ENCODE measurements at places on chromosomes 5 and 9.

DNA sequence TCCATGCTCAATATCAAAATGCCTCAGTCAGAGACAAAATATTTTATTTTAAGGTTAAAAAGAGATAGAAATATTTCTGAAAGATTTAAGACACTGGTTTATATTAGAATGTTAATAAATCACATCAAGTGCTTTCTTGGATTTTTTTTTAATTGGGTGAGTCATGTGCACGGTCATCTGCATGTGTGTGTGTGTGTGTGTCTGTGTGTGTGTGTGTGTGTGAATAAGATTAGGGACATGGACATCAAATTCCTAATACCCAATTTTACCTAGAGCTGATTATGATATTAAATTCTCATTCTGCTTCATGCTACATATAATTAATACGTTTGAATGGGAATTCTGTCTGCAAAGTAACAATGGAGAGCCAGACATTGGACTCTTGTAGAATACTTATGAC lies 122.9 kb downstream of the BASP1 start:
- no peak for DNase-seq

- no peak for DNase-seq
These were observed 162.5 kb downstream of the NFIB start for GRCh38 chr9:14151451-14151850.

DNA sequence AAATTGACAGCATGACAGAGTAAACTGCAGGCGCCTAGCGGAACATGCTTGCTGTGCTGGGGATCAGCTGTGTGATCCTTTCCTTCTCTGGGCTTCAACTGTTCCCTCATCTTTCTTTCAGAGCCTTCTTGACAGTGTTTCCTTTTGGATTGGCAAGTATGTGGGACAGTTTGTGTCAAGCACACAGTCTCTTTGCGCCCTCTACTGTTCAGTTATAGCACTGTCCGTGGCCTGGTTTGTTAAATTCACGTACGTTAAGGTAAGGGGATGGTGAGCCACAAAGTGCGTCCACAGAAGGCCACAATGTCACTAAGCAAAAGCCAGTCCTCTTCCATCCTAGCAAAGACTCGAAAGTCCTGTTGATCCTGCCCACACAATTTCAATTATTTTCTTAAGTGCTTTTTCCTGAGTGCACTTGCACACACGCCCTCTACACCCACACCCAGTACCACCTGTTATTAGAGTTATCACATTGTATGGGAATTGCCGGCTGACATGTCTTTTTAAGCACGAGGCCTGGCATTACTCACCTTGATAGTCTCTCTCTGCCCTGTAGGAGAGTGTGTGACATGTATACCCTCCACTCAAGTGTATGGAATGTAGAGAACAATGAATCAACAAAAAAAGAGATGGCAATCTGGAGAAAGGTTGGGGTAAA lies 22.5 kb upstream of the PTPN3 start:
- peak; percentile 69 for DNase-seq

DNA sequence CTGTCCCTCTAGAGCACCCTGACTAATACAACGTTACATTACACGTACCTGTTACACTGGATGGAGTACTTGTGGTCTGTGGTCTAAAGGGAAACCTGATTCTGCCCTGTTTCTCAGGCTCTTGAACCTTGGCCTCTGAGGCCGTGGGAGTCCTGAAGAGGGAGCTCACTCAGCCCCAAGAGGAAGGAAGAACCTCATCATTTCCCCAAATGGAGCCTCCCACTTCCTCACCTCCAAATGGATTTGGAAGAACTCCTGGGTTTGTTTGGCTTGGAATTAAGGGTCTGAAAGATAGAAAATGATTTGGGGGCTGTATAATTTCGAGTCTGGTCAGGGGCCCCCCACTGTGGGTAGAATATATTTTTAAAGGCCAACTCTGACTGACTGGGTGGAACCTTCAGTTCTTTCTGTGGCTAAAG lies 200.2 kb downstream of the SEMA6A start:
- DNase-seq: no peak

GRCh38 chr9:68595868-68596267 lies 55.2 kb upstream of the TMEM252 start:
- DNase-seq: no peak

- no peak for DNase-seq
These were observed 24.1 kb upstream of the PPP1R26 start for GRCh38 chr9:135455401-135456030.

DNA sequence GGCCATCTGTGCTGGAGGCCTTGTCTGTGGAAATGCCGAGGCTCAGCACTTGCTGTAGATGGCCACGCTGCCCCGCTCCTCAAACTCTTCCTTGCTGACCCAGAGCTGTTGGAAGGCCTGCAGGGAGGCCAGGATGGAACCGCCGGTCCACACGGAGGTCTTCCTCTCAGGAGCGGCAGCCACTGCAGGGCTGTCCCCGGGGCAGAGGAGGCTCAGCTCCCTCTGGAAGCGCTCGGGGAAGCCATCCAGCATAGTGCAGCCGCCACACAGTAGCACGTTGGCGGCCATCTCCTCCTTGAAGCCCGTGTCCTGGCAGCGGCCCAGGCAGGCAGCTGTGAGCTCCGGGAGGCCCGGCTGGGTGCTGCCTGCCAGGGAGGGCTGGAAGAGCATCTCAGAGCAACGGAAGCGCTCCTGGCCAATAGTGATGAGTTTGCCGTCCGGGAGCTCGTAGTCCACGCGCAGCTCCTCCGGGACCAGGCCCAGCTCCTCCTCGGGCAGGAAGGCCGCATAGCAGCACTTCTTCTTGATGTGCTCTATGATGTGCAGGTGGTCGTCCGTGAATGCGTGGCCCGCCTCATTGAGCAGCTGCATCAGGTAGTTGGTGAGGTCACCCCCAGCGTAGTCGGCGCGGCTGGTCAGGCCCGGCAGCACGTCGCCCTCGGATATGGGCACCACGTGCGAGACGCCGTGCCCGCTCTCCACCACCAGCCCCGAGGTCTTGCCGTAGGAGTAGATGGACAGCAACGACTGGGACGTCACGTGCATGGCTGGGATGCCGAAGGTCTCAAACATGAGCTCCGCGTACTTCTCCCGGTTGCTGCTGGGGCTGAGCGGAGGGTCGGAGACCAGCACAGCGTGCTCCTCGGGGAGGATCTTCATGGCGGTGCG lies 901 bp downstream of the ACTL7B start:
- DNase-seq: no peak

DNA sequence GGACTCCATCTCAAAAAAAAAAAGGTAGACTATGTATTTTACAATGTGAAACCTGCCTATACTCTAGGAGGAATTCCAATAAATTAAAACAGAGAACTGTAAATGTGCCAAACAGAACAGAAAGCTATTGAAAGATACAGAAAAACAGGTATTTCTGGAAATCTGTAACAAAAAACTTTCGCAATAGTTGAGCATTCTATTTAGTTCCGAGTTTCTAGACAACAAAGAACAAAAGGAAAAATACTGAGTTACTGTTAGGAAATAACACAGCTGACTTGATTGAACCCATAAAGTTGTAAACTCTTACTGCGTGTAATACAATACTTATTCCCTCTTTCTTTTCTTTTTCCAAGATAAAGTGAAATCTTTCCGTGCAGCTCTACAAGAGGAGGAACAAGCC lies 18.6 kb downstream of the DIMT1 start:
- DNase-seq: no peak

- DNase-seq: peak; percentile 27
These were observed 185.7 kb upstream of the IL12B start for GRCh38 chr5:159515909-159516415.

GRCh38 chr9:94675008-94675881 lies 35.9 kb upstream of the FBP1 start:
- no peak for DNase-seq

DNA sequence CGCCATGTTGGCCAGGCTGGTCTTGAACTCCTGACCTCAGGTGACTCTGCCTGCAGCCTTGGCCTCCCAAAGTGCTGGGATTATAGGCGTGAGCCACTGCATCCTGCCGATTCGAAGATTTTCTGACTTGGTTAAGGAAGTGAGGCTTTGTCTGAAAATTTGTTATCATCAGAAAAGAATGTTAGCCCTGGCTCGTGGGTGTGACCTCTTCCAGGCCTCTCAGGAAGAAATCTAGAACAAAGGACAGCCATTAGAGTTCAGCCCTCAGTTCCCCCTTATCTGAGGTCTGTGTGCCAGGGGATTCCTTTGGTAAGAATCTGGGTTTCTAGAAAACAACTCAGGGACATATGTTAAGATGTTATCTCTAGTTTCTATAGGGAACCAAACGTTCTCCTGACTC lies 6.2 kb downstream of the OR2S2 start:
- DNase-seq: no peak

DNA sequence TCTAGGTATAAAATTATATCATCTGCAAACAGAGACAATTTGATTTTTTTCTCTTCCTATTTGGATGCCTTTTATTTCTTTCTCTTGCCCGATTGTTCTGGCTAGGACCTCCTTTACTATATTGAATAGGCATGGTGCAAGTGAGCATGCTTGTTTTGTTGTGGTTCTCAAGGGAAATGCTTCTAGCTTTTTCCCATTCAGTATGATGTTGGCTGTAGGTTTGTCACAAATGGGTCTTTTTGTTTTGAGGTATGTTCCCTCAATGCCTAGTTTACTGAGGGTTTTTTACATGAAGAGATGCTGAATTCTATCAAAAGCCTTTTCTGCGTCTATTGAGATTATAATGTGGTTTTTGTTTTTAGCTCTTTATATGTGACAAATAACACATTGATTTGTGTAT lies 198.2 kb upstream of the GHR start:
- no peak for DNase-seq

- DNase-seq: peak; percentile 63
These were observed 933.8 kb upstream of the DMAC1 start for GRCh38 chr9:8733131-8733954.

GRCh38 chr5:119393201-119393691 lies 37.4 kb downstream of the TNFAIP8 start:
- no peak for DNase-seq

GRCh38 chr9:101226803-101227202 lies 158.0 kb downstream of the BAAT start:
- no peak for DNase-seq

GRCh38 chr5:176170084-176170483 lies 68.1 kb upstream of the SIMC1 start:
- no peak for DNase-seq

DNA sequence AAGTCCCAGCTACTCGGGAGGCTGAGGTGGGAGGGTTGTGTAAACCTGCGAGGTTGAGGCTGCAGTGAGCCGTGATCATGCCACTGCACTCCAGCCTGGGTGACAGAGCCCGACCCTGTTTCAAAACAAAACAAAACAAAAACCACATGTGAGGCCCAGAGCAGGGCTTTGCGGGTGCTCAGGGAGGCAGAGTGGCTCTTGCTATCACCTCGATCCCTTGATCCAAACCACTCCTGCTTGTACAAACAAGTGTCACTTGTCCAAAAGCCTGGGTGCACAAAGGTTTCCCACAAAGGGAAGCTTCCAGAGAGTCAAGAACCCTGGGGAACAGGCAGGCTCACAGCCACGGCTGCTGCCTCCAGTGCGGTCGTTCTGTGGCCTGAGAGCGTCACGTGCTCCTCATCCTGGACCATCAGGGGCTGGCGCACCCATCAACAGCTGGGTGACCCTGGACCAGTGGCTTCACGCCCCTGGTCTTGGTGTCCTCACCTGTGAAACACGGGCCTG lies 162.7 kb downstream of the C9orf50 start:
- DNase-seq: no peak

- no peak for DNase-seq
These were observed 509.2 kb downstream of the ZNF608 start for GRCh38 chr5:124237206-124237695.

DNA sequence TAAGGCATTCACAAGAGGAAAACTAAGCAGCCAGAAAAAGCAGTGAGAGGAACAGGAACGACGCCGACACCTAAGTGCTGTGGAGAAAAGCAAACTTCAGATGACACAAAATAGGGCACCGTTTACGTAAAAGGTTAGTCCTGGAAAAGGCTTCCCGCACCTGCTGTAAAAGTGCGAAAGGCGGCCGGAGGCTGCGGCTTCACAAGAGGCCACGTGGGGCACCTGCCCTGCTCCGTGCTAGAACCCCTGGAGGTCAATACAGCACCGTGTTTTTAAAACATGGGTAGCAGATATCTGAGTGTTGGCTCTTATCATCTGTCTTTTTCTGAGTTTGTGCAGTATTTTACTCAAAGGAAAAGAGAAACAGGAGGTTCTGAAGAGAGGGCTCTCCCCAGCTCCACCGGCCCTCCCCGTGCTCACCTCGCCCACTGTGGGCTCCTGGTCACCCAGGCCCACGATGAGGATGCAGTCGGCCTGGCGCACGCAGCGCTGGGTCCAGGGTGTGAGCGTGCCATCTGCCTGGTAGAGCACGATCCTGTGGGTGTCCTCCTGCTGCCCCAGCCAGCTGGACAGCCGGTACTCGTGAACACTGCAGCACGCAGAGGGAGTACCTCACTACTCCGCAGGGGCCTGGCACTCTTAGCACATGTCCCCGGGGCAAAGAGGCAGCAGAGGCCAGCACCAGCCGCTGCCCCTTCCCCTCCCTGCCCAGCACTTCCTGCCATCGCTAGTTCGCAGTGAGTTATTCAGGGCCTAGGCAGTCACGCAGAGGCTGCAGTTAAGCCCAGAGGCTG lies 21.0 kb upstream of the NSMF start:
- no peak for DNase-seq

DNA sequence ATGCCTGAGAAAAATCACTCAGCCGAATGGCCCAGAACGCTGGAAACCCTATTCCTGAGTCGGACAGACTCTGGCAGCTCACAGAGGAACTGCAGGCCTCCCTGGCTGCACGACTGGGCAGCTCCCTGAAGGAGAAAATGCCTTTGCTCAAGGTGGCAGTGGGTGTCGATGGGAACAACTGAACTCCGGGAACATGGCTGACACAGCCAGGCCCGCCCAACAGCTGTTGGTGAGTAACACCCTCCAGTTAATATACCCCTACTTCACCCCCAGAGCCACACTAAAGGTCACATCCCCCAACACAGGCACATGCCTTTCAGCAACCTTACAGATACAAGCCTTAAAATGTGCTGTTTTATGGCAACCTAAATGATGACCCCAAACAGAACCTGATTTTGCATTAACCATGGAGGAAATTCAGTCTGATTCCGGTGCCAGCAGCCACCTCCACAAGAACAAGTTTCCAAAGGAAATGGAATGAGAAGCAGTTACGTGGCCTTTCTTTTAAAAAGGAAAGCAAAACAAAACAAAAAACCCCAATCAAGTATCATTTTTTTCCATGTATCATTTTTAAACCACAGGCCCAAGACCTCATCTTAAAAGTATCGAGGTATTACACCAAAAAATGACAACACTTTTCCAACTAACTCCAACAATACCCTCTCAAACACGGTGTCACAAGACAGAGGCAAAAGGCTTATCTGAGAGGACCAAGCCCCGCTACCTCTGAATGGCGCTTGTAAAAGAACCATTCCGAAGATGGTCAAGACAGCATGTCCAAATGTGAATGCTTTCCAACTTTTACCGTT lies 3.1 kb downstream of the KLF9 start:
- peak; percentile 64 for DNase-seq

- no peak for DNase-seq
These were observed 138.9 kb downstream of the WDR41 start for GRCh38 chr5:77353251-77353650.

GRCh38 chr5:33212439-33212838 lies 228.3 kb upstream of the TARS1 start:
- no peak for DNase-seq

- DNase-seq: peak; percentile 72
These were observed at the start of gene RMND5B for GRCh38 chr5:178130576-178131445. TSS of gene RMND5B (plus strand) at chr5:178131014. CDS start at chr5:178138120, 7,106 bp downstream.

Measured in hippocampal formation (tissue), 2 donors.